LoVo (cell line): ENCODE measurements at places on chromosomes 13 and 19.

GRCh38 chr19:46294494-46294893 is 2.3 kb upstream of the HIF3A start:
- no peak for DNase-seq

GRCh38 chr19:39497996-39498797 is 550 bp upstream of the DLL3 start:
- peak; percentile 26 for DNase-seq

GRCh38 chr19:10812902-10813404 is 23.1 kb downstream of the TMED1 start:
- DNase-seq, result no peak

GRCh38 chr13:90201676-90202460 is 1145.6 kb upstream of the MIR17HG start:
- DNase-seq, result no peak

- DNase-seq, result no peak
Measured at GRCh38 chr13:24036115-24036514, 124.4 kb upstream of the SPATA13 start.

- no peak for DNase-seq
Measured at GRCh38 chr19:51714848-51715247, 8.9 kb downstream of the HAS1 start.

DNA sequence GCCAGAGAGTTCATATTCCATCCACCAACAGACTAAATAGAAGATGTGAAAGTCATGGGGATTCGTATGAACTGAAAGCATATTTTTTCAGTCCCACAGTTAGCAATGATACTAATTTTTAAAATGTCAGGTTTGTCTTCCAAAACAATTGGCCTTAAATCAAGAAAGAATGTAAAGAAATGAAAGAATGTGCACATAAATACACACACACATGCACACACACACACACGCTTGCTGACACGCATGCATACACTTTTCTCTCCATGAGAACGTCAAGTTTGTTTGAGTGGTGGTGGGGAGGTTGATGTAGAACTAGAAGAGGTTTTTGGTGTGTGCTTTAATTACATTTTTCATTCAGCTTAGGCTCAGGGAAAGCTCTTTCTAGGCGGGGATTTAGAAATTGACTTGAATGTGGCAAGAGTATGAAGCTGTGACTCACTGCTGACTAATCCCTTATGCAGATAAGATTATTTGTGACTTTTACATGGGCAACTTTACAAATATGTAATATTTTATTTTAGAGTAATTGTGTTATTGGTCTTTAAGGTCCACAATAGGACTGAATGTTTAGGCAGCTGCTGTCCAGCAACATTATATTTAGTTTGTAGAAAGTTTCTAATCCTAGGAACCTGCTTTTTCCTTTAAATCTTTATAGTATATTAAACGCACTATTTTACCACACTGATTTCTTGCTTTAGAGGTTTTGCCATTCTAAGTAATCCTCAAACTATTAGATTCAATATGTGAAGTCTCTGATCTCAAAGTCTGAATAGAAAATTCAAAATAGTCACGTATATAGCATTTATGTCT is 18.8 kb downstream of the FLT1 start:
- peak; percentile 78 for DNase-seq

DNA sequence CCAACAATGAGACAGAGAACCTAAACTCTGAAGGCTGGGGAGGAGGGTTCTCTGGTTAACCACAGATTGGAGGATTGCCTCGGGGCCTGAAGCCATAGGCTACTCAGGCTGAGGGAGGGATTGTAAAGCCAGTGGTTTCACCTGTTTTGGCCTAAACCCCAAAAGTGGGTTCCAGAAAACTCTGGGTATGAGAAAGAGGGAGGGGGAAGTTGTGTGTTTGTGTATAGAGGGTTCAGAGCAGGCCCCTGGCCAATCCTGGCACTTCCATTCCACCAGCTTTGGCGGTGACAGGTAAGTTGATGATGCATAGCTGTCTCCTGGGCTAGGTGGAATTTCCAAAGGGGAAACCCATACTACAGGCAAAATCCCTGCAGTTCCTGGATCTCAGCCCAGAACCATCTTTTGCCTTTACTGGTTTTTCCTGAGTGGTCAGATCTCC is 13.5 kb upstream of the CCDC97 start:
- DNase-seq, result no peak

DNA sequence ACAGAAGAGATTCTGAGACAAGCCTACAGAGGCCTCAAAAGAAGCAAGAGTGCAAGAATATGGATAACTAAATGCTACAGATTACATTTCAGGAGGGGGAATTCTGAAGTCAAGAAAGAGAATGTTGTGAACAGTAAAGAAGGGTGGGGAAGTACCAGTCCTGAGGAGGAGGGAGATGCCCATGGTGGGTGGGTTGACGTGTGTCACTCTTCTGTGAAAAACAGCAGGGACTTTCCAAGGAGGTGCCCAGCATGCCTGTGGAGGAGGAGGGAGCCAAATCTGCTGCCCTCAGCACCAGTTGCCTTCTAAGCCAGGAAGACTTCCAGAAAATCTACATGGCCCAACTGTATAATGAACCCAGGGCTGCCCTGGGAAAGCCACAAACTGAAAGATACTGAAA is 87.7 kb downstream of the SGCG start:
- no peak for DNase-seq

GRCh38 chr19:41426116-41426841 is 895 bp downstream of the B3GNT8 start:
- no peak for DNase-seq

GRCh38 chr13:40445557-40445990 is 220.9 kb downstream of the FOXO1 start:
- no peak for DNase-seq

- DNase-seq, result no peak
Measured at GRCh38 chr19:14197882-14198281, 8.1 kb downstream of the ADGRL1 start.

DNA sequence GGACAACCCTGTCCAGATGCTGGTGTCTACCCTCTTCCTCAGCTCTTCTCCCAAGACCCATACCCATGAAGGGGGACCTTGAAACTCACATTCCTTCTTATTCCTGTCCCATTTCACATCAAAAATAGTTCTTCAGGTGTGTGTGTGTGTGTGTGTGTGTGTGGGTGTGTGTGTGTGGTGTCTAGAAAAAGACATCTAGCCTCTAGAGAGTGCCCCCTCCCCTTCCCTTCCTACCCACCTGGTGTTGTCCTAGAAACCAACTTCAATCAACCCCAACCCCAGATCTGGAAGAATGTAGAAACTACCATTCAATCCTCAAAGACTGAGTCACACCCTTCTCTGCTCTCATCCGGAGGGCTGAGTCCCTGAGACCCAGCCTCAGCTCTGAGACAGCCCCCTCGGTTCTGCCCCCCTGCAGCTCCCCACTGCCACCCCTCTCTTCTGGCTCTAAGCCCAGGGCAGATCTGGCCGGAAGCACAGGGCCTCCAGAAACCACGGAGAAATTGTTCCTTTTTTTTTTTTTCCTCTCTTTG is 3.5 kb downstream of the KCNN4 start:
- no peak for DNase-seq

- no peak for DNase-seq
Measured at GRCh38 chr19:54156953-54157352, 2.6 kb downstream of the LENG1 start.

- DNase-seq, result no peak
Measured at GRCh38 chr13:30806784-30807183, 71.4 kb downstream of the ALOX5AP start.

- DNase-seq, result no peak
Measured at GRCh38 chr13:34867590-34867989, 74.5 kb upstream of the NBEA start.

DNA sequence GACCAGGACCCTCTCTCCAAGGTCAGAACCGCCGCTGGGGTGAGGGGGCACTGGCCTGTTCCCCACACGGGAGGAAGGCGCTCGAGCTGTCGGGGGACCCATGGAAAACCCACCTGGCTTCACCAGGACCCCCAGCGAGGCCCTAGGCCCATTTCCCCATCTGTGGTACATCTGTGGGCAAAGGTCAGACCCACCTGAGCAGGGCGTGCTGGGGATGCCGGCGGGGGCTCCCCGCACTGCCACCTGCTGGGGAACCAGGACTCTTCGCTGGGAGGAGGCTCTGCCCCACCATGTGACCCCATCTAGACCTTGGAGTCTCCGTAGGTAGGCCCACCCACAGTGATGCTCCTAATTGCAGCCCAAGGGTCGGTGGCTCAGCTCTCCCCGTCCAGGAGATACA is 511 bp downstream of the WDR88 start:
- DNase-seq, result no peak

DNA sequence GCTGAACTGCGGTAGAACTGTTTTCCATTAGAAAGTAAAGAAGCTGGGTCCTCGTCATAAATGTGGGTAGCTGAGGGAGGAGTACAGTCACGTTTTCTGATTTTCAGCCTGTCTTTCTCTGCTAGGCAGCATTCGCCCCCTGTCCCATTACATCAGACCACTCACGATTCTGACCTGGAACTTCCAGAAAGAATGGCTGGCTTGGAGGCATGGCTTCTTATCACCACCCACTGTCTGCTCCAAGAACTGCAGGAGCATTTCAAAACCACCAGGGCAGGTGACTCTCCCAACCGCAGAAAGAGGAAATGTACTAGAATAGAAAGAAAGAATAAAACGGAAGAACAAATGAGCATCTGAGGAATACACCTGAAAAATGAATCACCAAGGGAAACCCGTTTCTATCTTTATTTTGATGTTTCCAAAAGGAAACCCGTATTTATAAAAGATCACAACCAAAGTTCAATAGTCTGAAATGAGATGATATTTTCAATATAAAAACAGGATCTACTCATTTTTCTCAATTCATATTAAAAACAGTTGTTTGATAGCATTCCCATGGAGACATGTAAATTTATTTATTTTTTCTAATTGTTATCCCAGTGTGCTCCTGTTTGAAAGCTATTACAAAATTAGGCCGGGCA is 22.1 kb upstream of the POMP start:
- DNase-seq, result peak; percentile 75

DNA sequence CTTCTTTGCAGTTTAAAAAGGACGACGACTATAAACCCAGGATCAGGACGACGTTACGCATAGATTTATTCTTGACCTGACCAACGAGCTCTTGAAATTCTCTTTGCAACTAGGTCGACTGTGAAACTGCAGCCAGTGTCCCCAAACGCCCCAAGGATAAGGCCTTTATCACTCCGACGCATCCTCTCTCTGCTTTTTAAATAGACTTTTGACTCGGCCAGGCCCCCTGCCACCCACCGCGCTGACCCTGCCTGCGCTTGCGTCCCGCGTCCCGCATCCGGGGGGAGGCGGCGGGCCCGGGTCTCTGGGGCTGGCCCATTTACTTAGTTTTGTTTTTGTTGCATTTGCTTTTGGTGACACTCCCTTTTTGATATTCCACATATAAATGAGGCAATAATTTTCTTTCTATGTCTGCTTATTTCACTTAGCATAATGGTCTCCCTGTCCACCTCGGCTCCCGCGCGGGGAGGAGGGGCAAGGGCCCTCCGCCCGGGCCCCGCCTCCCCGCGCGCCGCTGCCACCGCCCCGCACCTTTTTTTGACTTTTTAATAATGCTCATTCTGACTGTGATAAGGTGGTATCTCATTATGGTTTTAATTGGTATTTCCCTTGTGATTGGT is 17.4 kb downstream of the RB1 start:
- DNase-seq, result no peak

GRCh38 chr13:78593652-78594455 is 9.5 kb downstream of the POU4F1 start:
- no peak for DNase-seq

DNA sequence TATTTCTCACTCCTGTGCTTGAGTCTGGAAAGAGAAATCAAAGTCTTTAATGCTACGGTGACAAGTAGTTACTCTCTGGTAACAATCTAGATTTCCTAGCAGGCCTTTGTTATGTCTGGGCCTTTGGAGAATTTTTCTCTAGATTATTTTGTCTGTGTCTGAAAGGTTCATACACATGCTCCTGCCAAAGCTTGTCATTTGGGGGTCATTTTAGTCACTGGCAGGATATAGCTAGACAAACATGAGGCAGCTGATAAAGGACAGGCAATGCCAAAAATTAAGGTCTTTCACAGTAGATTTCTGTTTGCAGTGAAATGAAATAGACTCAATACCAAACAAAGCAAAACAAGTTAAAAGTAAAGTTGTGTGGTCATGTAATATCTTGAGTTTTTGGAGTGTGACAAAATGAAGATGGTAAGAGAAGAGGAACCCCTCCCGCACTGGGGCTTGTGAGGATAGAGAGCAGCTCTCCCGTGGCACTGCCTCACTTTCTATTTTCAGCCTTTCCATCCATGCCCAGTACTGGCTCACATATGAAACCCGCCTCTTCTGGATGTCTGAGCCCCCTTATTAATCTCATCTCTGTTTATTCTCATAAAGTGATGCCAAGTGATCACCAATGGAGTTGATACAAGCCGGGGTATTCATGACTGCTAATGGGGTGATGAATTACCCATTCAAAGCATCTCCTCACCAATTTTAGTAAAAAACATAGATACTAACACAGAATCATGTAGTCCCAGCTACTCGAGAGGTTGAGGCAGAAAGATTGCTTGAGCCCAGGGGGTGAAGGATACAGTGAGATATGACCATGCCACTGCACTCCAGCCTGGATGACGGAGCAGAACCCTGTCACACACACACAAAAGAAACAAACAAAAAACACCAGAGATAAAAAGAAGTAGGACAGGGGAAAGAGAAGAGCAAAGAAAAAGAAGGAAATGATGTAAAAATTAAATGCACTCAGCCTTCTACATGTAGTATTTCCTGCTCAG is 389.3 kb downstream of the FGF14 start:
- DNase-seq, result no peak

DNA sequence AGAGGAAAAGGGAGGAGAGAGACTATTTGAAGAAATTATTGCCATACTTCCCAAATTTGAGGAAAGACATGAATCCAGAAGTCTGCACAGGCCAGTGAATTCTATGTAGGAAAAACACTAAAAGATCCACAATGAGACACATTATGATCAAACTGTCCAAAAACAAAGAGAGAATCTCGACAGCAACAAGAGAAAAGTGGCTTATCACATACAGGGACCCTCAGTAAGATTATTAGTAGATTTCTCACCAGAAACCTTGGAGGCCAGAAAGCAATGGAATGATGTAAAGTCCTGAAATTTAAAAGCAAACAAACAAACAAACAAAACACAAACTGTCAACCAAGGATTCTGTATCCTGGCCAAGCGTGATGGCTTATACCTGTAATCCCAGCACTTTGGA is 55.7 kb upstream of the IL17D start:
- DNase-seq, result no peak
